Thyroid gland (tissue), 4 donors: ENCODE measurements at places on chromosomes 6 and 20. TPM values are rescaled to one million over a fixed set of nuclear protein-coding genes. Genes with fewer than 3 reads are reported as not detected.

DNA sequence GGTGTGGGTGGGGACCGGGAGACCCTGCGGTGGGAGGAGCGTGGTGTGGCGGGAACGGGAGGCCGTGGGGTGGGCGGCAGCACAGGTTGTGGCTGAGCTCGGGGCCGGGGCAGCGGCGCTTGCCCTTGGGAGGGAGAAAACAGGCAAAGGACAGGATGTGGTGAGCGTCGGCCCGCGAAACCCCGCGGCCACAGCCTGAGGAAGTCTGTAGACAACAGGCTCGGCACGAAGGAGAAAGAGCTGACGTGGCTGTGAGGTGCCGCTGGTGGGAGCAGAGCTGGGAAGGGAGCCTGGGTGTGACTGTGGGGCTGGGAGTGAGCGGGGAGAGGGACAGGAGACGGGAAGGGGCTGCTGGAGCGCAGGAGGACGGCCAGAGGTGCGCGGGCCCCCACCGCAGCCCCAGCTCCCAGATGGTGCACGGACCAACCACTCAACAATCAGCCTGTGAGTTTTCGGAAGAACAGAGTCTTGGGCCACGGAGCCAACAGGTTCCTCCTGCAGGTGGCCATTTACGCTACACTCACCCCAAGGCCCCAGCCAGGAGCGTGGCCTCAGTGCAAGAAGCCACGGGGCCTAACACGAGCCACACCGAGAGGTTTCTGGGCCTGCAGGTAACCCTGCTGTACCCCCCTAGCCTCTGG, 202.8 kb downstream of the DLL1 start:
- no peak overlapping the region for H3K4me3 ChIP-seq
- no peaks in the 10 kb centered on the region for H3K4me1 ChIP-seq
- no peak overlapping the region for H3K27ac ChIP-seq
- peak; percentile 12 for DNase-seq
- H3K27me3 ChIP-seq: no peaks in the 10 kb centered on the region

OR2B6 gene
- not detected for total RNA-seq

DNA sequence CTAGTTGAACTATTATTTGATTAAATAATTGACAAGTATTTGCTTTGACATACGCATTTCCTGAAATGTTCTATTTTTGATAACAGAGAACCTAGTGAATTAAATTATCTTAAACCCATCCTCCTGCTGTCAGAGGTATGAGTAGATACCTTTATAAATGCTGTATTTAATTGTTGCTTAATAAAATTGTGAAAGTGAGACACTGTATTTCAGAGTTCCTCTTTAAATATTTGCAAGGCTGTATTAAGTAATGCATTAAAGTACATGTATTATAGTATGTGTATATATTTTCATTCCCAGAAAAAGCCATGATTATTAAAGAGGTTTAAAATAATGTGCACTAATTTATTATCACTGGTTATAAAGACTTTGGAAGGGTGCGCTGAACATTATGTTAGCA, 483.8 kb downstream of the TFAP2B start:
- H3K27me3 ChIP-seq: no peaks in the 10 kb centered on the region
- no peaks in the 10 kb centered on the region for H3K4me1 ChIP-seq
- no peaks in the 10 kb centered on the region for H3K36me3 ChIP-seq
- DNase-seq: no peak
- no peak overlapping the region for H3K27ac ChIP-seq

DNA sequence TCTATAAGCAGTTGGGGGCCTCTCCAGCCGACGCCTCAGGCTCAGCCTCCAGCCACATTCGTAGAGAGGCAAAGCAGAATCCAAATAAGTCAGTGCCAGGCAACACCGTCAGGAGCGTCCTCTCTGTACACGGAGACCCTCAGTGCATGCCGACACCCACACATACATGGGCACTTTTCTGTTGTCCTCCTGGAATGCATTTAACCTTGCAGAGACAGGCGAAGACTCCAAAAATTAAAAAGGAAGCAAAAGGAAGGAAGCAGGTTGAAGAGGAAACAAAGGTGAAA, 325.9 kb downstream of the TAF4 start:
- H3K4me1 ChIP-seq: no peaks in the 10 kb centered on the region
- H3K4me3 ChIP-seq: no peak overlapping the region
- no peak overlapping the region for H3K27ac ChIP-seq
- H3K27me3 ChIP-seq: no peaks in the 10 kb centered on the region
- no peaks in the 10 kb centered on the region for H3K36me3 ChIP-seq
- no peak for DNase-seq

DNA sequence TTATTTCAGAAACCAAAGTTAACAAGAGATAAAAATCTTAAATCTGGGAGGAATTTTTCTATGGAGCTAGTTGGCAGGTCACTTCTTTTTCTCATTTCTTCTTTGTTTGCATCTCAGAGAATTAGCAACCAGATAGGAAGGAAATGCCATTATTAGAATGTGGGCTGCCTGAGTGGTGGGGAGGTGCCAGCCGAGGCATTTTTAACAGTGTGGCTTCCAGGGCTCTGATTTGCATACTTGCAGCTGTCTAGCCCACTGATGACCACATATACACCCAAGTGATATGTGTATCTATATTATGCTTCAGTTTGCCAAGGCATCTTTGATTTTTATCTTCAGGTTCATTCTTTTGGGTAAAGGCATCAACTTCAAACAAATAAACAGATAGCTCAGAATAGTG, 206.7 kb downstream of the CLIC5 start:
- no peak overlapping the region for H3K4me3 ChIP-seq
- H3K4me1 ChIP-seq: no peaks in the 10 kb centered on the region
- H3K27ac ChIP-seq: no peak overlapping the region

DNA sequence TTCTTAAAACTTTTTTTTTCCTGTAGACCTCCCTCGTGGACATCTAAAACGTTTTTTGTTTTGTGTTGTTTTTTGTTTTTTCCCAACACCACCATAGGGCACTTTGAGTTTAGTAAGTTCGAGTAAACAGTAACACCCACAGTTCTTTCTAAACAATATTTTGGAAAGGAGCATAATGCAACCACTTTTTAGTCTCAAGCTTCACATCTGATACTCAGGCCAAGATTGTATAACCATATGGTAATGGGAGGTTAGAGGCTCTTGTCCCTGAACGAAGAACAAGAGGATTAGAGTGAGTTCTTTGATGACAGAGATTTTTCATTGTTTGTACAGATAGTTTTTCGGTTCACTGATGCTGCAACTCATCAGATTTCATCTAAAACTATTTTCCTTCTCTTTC, 144.6 kb downstream of the MTHFD1L start:
- H3K27ac ChIP-seq: no peak overlapping the region
- no peak overlapping the region for H3K4me3 ChIP-seq
- no peaks in the 10 kb centered on the region for H3K4me1 ChIP-seq

DNA sequence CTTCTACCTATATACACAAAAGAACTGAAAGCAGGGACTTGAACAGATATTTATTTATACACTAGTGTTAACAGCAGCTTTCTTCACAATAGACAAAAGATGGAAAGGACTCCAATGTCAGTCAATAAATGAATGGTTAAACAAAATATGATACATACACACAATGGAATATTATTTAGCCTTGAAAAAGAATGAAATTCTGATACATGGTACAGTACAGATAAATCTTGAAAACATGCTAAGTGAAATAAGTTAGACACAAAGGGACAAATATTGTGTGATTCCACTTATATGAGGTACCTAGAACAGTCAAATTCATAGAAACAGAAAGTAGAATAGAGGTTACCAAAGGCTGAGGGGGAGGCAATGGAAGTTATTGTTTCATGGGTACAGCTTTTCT, 79.8 kb upstream of the ADTRP start:
- H3K27ac ChIP-seq: no peak overlapping the region
- H3K4me1 ChIP-seq: peaks cover 14% of the 10 kb centered on the region
- no peaks in the 10 kb centered on the region for H3K36me3 ChIP-seq
- H3K4me3 ChIP-seq: no peak overlapping the region
- no peaks in the 10 kb centered on the region for H3K27me3 ChIP-seq

CAPN11 gene
- total RNA-seq: 1.7 TPM

GRCh38 chr6:56642366-56643261, at the start of gene DST:
Gene DST (minus strand): TSS chr6:56642889.
- H3K27me3 ChIP-seq: no peaks in the 10 kb centered on the region
- no peak within 1 kb of the TSS for H3K27ac ChIP-seq
- H3K4me3 ChIP-seq: no peak within 1 kb of the TSS
- no peak for DNase-seq
- H3K4me1 ChIP-seq: no peaks in the 10 kb centered on the region
- no peaks in the 10 kb centered on the region for H3K36me3 ChIP-seq

- no peak overlapping the region for H3K27ac ChIP-seq
- no peak overlapping the region for H3K4me3 ChIP-seq
- no peaks in the 10 kb centered on the region for H3K36me3 ChIP-seq
Measured at GRCh38 chr6:4986999-4987398, 16.8 kb downstream of the RPP40 start.

GRCh38 chr6:159254186-159254585, 85.0 kb downstream of the FNDC1 start:
- H3K27me3 ChIP-seq: no peaks in the 10 kb centered on the region
- H3K36me3 ChIP-seq: no peaks in the 10 kb centered on the region
- DNase-seq: no peak

KCNK16 gene
- not detected for total RNA-seq

GRCh38 chr6:27966816-27967426, 9.9 kb downstream of the OR2B6 start:
- H3K27ac ChIP-seq: no peak overlapping the region
- no peak for DNase-seq
- no peaks in the 10 kb centered on the region for H3K4me1 ChIP-seq
- H3K4me3 ChIP-seq: no peak overlapping the region
- H3K27me3 ChIP-seq: no peaks in the 10 kb centered on the region

DNA sequence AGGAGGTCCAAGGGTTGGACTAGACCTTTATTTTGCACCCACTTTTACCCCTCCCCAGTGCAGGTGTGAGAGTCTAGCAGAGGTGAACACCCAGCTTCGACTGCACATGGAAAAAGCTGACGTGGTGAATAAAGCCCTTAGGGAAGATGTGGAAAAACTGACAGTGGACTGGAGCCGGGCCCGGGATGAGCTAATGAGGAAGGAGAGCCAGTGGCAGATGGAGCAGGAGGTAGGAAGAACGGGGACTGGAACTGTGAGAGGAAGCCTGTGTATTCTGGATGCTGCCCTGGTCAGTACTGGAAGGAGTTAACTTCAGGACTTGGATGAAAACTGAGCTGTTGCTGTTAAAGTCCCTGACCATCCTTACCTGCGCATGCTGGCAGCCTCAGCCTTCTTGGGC, 10.6 kb downstream of the CEP250 start:
- peaks cover 2% of the 10 kb centered on the region for H3K36me3 ChIP-seq
- H3K27me3 ChIP-seq: no peaks in the 10 kb centered on the region
- no peak overlapping the region for H3K27ac ChIP-seq
- H3K4me1 ChIP-seq: no peaks in the 10 kb centered on the region
- no peak for DNase-seq

LRFN2 gene
- not detected for total RNA-seq

PROCR gene
- total RNA-seq: 11.2 TPM

DNA sequence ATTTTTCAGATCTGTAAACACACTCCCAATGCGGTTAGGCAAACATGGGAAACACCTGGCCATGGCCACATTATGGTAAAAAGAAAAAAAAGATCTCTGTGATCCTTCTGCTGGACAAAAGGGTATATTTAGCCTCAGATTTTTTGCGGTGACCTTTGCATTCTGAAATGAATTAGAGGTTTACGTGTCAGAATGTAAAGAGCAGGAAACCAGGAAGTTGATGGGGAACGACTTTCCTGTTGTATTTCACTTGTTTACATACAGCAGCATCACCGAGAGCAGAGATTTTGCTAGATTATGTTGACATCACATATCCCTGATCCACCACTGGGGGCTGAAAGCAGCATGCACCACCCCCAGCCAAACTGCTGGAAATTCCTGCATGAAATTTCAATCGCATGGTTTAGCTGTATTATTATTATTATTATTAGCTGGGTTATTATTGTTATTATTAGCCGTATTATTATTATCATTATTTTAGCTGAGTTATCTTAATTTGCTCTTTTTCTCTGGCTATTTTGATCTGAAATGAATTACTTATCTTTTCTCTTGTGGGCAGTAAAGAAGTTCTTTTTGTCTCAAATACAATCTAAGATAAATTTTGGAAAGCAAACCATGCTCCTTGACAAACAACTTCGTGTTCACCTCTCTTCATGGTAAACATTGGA, 189.4 kb downstream of the ZFP64 start:
- no peak for DNase-seq
- H3K4me1 ChIP-seq: no peaks in the 10 kb centered on the region
- no peak overlapping the region for H3K27ac ChIP-seq

GRCh38 chr6:124941259-124941658, 21.0 kb upstream of the RNF217 start:
- DNase-seq: no peak
- no peaks in the 10 kb centered on the region for H3K36me3 ChIP-seq
- H3K27me3 ChIP-seq: no peaks in the 10 kb centered on the region
- H3K4me1 ChIP-seq: peaks cover 21% of the 10 kb centered on the region
- H3K4me3 ChIP-seq: no peak overlapping the region

ZKSCAN4 gene
- total RNA-seq: 5.9 TPM

MDFI gene
- 7.0 TPM for total RNA-seq

DNA sequence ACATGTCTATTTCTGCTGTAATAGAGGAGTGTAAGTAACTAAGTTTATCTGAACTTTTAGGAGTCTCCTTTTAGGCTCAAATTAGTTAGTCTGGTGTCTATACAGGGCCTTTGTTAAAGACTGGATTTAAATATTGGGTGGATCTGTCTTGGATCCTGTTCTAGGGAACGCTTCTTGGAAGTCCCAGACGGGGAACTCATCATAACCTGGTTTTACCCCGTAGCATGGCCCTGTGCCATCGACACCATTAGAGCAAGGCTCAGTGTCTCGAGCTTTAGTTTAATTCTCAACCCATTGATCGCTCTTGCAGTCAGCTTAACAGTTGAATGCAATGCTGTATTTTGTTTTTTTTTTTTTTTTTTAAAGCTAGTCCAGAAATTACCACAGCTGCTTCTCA, 89.9 kb downstream of the CARMIL1 start:
- no peak overlapping the region for H3K4me3 ChIP-seq
- H3K36me3 ChIP-seq: no peaks in the 10 kb centered on the region
- no peaks in the 10 kb centered on the region for H3K27me3 ChIP-seq
- peak; percentile 24 for DNase-seq
- peak overlapping the region; percentile 70 for H3K27ac ChIP-seq

DNA sequence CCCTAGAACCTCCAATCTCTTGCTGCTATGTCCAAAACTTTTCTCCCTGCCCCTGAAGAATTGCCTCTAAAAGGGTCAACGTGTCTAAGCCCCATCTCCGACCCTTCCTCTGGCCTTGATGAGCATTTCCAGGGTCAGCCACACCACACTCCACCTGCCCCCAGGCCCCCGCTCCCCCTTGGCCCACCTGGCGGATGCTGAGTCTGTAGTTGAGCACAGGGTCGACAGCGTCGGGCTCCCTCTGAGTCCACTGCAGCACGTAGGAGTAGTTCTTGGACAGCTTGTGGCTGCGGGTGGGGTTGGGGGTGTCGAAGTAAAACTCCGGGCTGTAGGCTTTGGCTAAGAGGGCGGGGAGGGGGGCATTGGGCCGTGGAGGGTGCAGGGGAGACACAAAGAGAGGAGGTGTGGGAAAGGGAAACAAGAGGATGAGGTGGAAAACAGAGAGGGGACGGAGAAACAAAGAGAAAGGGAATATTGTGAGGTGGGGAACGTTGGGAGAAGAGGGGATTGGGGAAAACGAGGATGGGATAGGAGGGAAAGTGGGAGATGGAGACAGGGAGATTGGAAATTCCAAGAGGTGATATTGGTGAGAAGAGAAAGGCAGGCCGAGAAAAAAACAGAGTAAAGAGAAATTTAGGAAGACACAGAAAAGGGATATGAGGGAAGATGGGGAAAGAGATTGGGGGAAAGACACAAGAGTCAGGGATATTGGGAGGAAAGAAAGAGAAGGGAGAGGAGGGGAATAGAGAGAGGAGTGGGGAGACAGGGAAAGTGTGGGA, 50.5 kb downstream of the MDGA1 start:
- H3K27ac ChIP-seq: no peak overlapping the region
- no peak overlapping the region for H3K4me3 ChIP-seq
- H3K27me3 ChIP-seq: no peaks in the 10 kb centered on the region
- DNase-seq: no peak
- no peaks in the 10 kb centered on the region for H3K36me3 ChIP-seq

KIAA0408 gene
- total RNA-seq: 0.38 TPM

TBXT gene
- total RNA-seq: not detected

FAM209B gene
- total RNA-seq: 0.56 TPM
